Nephron progenitor cell (in vitro differentiated cells): ENCODE measurements at places on chromosomes 2 and 18.

DNA sequence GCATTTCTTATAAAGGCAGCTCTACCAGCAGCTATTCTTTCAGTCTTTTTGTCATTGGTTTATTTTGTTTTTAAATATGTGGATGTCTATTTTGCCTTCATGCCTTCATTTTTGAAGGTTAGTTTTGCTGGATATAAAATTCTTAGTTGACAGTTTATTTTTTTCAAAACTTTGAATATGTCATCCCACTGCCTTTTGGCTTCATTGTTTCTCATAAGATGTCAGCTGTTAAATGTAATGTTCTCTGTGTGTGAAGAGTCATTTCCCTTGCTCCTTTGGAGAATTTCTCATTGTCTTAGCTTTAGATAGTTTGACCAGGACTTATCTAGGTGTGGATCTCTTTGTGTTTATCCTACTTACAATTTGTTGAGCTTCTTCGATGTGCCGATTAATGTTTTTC lies 213.5 kb downstream of the KIAA1328 start:
- DNase-seq = no peak

DNA sequence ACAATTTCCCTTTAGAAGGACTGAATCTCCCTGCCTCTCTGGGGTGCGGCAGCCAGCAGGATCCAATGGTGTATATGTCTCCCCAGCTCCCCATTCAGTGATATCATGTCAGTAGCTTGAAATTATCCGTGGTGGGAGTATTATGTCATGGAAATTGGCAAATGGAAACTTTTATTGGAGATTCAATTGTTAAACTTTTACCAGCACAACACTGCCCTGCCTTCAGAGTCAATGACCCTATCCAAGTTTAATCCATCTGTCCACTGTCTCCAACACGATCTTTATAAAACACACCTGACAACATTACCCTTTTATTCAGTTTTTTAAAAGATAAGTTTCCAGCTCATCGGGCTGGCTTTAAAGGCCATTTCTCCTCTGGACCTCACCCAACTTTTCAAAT lies 5.0 kb upstream of the IL1RN start:
- no peak for DNase-seq

DNA sequence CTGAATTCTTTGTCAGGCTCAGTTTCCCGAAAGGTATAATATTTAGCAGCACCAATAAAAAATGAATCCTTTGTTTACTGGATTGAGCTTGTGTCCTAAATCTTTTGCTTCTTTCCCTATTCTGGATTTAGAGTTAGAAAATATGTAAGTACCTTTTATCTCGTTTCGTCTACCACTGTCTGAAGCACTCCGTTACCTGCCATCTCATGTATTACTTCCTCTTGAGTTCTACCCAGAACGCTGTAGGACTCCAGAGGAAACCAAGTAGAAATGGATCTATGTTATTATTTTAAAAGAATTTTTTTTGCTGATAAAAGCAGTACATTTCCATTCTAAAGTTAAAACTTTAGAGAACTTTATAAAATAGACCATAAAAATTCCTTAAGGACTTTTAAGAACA lies 13.5 kb downstream of the ANKRD12 start:
- no peak for DNase-seq

- DNase-seq = no peak
These were observed 931.9 kb upstream of the SLC39A10 start for GRCh38 chr2:194725169-194725568.

DNA sequence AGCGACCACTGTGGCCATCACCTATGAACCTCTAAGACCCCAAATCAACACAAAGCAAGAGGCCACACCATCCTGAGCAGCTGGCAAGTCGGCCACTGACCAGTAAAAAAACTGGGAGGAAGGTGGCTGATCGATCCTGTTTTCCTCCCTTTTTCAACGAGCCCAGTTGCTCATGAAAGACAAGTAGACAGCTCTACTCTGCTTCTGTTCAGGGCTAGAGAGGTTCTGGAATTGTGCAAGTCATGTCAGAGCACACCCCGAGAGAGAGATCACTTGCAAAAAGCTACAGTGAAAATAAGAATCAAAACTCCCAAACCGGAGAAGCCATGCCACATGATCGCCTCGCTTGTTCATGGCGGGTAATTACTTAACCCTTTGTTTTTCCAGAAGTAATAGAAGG lies 34.6 kb downstream of the ZNF516 start:
- DNase-seq = no peak

DNA sequence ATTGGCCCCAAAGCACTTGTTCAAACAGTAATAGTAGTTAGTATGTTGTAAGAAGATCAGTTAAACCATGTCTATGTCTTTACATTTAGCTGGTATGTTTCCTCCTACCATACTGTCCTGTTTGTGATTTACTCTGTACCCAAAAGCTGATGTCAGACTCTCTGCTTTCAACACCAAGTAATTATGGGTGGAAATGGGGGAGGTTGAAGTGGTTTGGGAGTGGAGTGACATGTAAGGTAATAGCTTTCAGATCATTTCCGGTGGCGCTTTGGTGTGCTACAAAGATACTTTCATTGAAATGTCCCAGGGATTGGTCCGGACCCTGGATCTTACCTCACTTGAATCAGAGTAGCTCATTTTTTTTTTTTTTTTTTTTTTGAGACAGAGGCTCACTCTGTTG lies 39.7 kb upstream of the TGIF1 start:
- no peak for DNase-seq

DNA sequence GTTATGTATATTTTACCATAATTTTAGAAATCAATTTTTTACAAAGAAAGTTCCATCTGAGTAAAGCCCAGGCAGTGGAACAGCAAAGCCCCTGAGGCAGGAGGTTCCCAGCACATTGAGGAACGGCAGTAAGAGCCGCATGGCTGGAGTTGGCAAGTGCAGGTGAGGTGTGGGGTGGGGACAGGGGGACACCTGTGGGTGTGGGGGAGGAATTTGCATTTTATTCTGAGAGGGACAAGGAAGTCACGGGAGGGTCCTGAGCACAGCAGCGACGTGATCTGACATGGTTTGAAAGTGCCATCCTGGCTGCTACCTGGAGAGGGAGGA lies 16.1 kb upstream of the ADI1 start:
- DNase-seq = no peak

- no peak for DNase-seq
These were observed 333.1 kb downstream of the PIK3C3 start for GRCh38 chr18:42288129-42288528.

DNA sequence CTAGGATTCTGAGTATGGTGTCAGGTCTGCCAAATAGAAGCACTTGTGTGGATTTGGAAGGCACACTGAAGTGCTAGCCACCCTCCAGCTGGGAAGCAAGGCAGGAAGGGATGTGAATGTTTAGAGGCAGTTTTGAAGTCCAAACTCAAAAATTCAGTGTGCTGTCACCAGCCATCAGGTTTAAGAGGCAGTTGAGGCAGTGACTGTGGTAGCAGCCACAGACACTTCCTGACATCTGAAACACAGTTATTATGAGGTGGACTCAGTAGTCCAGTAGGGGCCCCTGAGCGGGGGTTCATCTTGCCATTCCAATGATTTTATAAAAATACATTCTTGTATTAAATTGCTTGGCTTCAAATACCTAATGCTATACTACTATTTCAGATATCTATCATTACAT lies 13.4 kb upstream of the DOCK10 start:
- DNase-seq = no peak

DNA sequence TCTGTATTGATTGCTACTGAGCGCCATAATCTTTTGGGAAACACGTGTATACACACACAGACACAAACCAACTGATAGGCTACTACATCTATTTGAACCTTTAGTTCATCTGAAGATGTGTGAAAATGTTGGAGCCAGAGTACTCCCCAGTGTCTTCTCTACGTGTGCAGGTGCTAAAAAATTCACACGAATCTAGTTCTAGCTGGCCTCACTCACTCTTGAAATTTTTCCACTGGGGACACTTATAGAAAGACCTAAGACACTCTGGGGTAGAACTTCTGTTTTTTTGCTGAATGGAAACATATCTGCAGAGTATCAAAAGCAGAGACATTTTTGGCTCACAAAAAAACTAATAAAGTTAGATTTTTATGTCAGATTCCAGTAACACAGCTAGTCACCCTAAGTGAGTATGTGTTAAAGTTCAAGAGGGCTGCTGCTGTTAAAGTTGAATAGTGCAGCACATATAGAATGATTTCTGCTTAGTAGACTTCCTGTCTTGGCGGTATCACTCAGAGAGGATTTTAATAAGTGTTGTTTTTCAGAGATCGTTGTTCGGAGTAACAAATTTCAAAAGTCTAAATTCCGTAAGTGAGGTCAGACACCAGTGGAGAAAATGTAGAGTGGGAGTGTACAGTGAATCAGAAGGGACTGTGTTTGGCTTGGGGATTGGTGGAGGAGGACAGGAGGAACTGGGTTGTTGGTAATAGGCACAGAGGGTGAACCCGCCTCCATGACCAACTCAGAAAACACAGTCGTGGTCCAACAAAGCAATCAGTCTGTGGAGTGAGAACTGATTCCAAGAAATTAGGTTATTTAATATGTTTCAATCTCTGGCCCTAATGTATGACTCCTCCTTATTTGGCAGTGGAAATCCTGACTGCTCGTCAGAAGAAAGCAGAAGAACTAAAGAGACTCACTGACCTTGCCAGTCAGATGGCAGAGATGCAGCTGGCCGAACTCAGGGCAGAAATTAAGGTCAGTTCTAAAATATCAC lies 43.1 kb downstream of the KCTD18 start:
- DNase-seq = no peak

- DNase-seq = peak; percentile 76
These were observed 40.8 kb upstream of the RPRM start for GRCh38 chr2:153519257-153519875.

DNA sequence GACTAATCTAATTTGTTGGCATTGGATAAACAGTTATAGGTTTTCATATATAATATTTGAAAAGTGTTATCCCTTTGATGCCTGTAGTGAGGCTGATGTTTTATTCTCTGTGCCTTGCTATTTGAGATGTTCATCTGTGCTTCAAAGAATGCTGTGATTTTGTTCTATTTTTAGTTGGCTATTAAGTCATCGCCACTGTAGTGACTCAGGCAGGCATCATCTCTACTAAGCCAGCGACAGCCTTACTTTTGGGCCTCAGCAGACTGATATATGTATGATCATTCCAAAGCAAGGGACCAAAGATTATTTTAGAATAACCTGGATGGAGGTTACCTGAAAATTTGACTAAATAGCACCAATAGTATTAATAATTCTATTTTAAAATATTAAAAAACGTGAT lies 1674.5 kb upstream of the NXPH2 start:
- DNase-seq = no peak

- DNase-seq = no peak
These were observed 42.2 kb downstream of the UPP2 start for GRCh38 chr2:158143703-158144360.

DNA sequence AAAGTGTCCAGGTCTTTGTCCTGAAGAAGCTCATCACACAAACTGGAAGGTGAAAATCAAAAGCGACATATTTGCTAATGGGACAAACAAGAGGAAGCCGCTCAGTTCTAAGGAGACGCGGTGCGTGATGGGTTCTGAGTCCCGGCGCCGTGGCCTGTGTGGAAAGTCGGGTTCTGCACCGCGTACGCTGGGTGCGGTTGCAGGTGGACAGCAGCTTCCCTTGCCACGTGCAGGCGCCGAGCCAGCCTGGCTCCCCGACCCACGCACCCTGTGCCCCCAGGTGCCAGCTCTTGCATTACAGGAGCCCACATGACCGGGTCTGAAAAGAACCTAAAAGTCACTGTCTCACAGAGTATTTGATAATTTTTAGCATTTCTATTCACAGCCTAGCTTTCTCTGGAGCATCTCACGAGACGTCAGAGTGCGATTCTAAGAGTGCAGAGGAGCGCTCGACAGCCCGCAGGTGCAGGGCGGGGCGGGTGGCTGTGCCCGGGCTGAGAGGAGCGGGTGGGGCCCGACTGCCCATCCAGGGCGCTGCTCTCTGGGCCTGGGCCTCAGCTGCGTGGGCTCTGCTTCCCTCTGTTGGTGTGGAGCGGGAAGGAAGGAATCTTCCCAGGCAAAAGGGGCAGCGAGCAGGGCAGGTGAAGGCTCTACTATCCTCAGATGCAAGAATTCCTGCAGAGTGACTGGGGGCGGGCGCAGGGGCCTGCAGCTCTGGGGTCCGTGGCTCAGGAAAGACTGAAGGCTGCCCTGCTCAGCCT lies 39.4 kb downstream of the MYT1L start:
- DNase-seq = peak; percentile 52

- DNase-seq = no peak
These were observed 217.1 kb upstream of the DLGAP1 start for GRCh38 chr18:4672162-4672561.

GRCh38 chr18:62904396-62905285 lies 189.3 kb downstream of the PHLPP1 start:
- no peak for DNase-seq

- DNase-seq = no peak
These were observed 18.6 kb downstream of the ST6GAL2 start for GRCh38 chr2:106867196-106867953.

- peak; percentile 94 for DNase-seq
These were observed 49.1 kb downstream of the TMEM17 start for GRCh38 chr2:62456721-62457539.

DNA sequence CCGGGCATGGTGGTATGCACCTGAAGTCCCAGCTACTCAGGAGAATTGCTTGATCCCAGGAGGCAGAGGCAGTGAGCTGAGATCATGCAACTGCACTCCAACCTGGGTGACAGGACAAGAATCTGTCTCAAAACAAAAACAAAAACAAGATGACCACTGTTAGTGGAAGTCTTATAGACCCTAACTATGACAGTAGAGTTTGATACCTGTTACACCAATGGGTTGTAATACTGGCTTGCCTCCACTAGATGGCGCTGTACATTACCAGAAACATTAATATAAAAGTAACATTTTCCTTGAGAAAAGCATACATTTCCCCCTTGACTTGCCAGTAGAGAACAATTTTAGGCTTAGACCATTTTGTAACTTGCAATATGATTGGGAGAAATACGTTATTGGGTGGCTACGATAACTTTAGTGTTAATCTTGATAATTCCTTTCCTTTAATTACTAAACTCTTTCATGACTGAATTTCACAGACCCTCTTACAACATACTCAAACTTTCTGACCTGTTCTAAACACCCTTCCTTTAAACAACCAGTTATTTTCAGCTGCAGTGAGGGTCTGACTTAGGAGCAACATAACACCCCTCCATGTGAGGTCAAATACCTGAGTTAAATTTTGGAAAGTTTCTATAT lies 19.5 kb downstream of the SLC25A52 start:
- DNase-seq = peak; percentile 44

DNA sequence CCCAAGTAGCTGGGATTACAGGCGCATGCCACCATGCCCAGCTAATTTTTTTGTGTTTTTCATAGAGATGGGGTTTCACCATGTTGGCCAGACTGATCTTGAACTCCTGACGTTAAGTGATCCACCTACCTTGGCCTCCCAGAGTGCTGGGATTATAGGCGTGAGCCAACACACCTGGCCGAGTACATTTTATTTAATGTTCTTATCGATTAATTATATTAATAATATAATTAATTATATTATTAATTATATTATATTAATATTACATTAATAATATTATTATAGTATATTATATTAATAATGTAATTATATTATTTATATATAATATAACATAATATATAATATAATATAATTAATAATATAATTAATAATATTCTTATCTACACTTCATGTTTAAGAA lies 101.4 kb downstream of the CCDC85A start:
- no peak for DNase-seq

- DNase-seq = no peak
These were observed 509.0 kb upstream of the SLC39A10 start for GRCh38 chr2:195148004-195148403.
